ENCODE measurements at places on chromosomes 7 and 10.

- no peak for DNase-seq
Measured at GRCh38 chr7:130894146-130894908, 160.3 kb upstream of the KLF14 start.

DNA sequence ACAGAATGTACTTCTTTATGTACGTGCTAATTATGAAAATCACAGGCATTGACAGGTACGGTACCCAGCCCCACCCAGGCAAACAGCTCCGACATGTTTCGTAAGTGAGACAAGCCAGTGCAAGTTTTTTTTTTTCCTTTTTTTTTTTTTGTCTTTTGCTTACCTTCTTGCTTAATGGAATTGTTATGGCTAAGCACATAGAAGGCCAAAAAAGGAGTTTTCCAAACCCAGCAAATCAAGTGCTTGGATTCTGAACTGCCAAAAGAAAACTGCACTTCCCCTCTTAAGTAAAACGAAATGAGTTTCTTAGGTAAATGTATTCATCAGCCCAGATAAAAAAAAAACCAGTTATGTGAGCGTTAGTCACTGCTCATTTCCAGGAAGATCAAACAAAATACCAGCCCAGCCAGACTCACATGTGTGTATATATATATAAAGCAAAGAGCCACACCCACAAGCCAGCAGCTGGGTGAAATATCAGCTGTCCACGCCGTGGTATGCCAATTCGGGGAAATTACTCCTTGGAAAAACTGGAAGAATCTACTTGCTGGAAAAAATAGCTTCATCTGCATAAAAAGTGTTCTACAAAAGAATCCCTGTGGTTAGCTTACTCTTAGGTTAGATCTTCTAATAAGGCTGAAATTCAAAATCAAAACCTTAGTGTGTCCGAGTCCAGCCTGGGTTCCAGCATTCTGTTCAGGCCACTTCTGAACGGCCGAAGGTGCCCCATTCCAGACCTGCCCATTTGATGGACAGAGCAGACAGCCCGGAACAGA lies 8.0 kb downstream of the KLF6 start:
- no peak for DNase-seq

DNA sequence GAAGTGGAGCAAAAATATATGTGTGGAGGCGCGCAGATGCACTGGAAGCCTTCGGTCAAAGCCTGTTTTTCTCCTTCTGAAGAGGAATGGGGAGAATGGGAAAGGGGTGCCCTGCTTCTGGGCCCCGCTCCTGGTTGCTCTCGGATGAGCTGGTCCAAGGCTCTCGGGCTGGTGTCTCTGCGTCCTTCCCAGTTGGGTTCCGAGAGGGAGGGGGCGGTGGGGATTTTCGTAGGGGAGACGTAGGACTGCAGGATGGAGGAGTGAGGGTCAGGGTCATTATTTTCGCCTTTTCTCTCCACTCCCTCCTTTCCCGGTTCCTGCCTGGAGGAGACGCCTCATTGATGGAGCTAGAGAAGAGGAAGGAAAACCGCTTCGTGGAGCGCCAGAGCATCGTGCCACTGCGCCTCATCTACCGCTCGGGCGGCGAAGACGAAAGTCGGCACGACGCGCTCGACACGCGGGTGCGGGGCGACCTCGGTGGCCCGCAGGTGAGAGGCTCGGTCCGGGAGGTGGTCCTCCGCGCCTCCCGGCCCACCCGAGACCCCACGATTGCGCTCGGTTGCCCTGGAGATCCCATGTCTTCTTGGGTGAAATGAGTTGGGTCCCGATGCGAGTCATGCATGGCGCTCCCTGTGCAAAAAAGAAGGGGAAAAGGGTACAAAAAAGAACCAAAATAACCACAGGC lies 790 bp downstream of the ADAM22 start:
- no peak for DNase-seq

GRCh38 chr7:139854803-139855497 lies 25.9 kb downstream of the TBXAS1 start:
- no peak for DNase-seq

- DNase-seq, result no peak
Measured at GRCh38 chr7:142379201-142379885, 121.5 kb upstream of the PRSS58 start.

GRCh38 chr10:47406870-47407691 lies 23.0 kb upstream of the ZNF488 start:
- no peak for DNase-seq

GRCh38 chr10:102112210-102112817 lies 7.9 kb downstream of the LDB1 start:
- DNase-seq, result no peak

DNA sequence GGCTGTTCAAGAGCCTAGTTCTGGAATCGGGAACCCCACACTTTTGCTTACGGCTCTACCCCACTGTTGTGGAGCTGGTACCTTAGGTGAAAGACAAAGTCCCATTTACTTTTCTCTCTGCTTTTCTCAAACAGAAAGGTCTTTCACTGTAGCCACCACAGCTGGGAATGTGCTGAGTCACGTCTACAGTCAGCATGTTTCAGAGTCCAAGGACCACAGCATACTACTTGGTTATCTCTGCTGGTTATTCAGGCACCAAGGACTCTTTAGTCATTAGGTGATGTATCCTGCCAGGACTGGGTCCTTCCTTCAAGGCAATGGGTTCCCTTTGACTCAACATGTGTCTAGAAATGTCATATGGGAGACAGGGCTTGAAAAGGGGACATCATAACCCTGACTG lies 266.8 kb upstream of the STEAP1 start:
- DNase-seq, result no peak

- DNase-seq, result no peak
Measured at GRCh38 chr7:73387221-73387828, 46.3 kb upstream of the FZD9 start.

GRCh38 chr7:146772601-146773000 lies 656.0 kb downstream of the CNTNAP2 start:
- DNase-seq, result no peak

GRCh38 chr7:157153260-157153659 lies 14.5 kb downstream of the UBE3C start:
- no peak for DNase-seq

DNA sequence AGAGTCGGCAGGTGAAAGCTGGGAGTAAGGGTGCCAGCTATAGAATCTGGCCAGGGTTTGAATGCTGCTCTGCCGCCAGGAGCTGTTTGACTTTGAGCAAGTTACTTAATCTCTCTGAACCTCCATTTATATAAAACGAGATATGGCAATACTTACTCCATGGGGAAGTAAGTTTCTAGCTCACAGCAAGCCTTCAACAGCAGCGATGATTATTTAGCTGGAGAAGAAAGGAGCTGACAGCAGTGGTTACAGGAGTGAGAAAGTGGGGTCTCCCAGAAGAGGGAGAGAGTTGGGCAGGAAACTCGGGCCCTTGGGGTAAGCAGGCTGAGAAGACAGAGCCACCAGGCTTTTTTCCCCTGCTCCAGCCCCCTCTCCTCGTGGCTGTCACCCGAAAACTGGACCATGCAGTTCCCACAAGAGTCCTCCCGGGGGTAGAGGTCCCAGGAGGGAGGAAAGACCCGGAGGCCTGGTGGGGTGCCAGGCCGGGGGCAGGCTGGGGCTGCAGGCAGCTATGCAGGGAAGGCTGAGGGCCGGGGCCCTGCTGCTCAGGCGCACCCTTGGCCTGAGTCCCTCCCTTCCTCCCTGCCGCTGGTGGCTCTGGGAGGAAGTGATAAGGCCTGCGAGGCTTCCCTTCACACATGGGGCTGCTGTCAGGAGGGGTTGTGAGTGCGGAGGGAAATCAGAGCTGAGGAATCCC lies 3.5 kb downstream of the NOS3 start:
- DNase-seq, result no peak

DNA sequence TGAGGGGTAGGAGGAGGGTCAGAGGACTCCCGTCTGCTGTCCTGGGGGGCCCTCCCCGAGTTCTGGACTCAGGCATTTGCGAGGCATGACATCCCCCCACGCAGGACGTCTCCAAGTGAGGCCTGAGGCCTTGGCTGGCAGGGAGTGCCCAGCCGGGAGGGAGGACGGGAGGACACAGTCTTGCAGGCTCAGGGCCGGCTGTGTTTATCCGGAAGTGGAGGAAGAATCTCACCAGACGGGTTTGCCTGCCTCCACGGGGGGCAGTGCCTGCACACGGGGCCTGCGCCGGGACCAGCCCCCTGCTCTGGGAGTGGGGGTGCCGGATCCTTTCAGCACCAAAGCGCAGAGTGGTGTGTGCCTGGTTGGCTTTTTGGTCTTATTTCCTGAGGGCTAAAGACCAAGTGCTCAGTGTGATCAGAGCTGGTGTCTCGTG lies 10.9 kb downstream of the PWWP2B start:
- no peak for DNase-seq
